ENCODE measurements at places on chromosomes 12 and 14.

DNA sequence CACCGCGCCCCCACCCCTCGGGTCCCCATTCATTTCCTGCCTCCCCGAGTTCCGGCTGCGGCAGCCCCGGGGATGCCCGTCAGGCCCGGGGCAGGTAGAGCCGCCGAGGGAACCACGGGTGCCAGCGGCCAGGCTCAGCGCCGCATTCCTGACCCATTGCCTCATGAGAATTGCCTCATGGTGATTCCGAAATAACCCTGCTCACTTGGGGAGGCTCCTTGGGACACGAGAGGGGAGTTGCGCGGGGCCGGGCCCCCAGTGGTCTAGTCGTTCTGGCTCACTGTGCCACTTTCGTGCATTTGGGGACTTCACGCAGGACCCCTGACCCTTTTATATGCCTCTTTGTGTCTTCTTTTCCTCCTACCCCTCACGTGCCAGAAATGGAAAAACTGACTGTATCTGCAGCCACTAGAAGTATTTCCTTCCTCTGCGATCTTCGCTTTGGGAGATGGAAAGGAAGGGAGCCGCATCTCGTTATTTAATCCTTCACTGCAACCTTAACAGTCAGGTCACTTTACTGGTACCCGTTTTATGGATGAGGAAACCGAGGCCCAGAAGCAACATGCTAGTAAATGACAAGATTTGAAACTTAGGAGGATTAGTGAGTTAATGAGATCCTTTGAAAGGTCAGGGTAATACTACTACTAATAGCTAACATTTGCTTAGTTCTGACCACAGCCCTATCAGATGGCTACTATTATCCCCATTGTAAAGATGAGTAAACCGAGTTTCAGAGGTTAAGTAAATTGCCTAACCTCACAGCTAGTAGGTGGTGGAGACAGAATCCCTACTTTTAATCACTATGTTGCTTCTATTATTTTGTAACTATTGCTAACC, 768 bp downstream of the PTPN11 start:
- peak; percentile 54 for DNase-seq

- DNase-seq = no peak
These were observed 65.0 kb downstream of the SLC8A3 start for GRCh38 chr14:70123796-70124195.

- peak; percentile 14 for DNase-seq
These were observed 250.4 kb upstream of the SEL1L start for GRCh38 chr14:81784084-81784483.

DNA sequence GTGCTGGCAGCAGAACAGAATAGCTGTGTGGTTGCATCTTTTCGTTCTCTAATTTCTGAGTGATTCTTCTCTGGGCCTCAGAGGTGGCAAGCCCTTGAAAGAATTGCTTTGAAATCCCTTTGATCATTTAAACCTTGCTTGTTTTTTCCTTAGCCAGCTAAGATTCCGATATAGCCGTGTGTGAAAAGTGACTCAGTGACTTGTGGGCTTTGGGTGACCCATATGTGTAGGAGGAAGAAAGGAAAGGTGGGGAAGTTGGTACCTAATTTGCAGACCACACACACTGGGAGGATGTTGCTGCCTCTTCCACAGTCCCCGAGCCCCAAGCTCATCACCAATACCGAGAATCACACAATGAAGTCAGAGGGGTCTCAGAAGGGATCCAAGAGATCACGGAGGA, 18.8 kb downstream of the SLC24A4 start:
- no peak for DNase-seq

Measured in H4 (cell line).